Activated T-cell treated with anti-CD3 and anti-CD28 coated beads, Interleukin-2, amount 50 U/mL, for 48 hours (primary cell): ENCODE measurements at places on chromosomes 4 and X.

DNA sequence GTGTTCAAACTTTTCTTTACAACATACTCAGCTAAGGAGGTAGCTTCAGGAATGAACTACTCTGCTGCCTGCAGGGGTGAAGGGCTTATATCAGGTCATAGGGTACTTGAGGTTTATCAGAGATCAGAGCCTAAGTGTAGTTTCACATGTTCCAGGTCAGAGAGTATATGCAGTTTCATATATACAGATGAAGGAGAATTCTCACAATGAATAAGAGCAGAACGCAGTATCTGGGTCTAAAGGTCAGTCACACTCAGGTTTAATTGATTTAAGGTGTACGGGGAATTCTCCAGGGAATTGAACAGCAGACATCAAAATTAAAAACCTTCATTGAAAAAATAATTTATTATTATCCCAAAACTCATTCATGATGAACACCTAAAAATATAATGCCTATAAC, 700.6 kb downstream of the TECRL start:
- DNase-seq = no peak

- no peak for DNase-seq
Observed at GRCh38 chr4:75698963-75699228, 25.5 kb upstream of the USO1 start.

DNA sequence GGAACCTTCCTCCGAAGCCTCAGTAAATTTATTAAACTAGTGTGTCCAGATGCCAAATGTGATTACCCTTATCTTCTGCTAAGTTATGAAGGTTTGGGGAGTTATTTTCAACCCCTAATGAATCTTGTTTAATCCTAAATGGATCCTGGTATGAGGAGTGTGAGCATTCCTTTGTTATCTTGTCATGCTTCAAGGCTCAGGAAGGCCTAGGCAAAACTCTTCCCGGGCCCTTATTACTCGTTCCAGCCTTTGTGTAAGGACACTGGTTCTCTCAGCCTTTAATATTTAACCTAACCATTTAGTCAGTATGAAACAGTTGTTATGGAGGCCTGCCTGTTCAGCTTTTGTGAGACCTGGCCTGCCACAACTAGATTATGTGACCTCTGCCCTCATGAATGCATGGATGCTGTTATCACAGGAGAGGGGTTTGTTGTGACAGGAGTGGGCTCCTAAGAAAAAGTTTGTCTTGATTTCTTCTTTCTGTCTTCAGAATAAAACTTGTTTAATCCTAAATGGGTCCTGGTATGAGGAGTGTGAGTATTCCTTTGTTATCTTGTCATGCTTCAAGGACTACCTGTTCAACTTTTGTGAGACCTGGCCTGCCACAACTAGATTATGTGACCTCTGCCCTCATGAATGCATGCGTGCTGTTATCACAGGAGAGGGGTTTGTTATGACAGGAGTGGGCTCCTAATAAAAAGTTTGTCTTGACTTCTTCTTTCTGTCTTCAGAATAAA, 181.7 kb downstream of the SLC39A8 start:
- no peak for DNase-seq

DNA sequence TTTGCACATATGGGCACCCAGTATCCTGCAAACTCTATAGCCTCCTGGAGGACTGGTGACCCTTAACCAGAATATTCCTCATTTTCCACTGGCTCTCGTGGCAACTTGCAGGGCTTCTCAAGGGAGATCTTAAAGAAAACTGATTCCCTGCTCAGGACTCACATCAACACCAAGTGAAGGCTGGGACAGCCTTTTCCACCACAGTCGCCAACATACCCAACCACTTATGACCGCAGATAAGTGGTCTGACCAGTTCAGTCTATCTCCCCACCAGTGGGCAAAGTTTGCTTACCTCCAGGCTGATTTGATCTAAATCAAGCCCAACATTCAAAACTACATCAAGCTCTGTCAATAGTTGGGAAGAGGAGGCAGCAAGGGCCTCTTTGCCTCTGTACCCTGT, 289.3 kb upstream of the GATB start:
- DNase-seq = no peak
